ENCODE measurements at places on chromosomes 2 and 18.

DNA sequence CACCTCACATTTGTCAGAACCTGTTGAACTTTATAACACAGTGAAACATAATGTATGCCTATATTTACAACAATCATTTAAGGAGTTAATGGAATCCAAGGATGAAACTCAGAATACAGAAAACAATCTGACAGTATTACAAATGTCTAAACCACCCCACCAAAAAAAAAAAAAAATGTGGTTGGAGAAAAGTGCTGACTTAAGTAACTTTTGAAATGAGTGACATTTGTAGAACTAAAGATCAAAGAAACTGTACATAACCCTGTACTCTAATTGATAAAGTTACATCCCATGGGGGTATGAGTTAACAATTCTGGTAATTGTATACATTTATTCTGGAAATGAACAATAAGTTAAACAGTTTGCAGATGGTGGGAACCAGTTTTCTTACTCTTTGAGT is 372.1 kb upstream of the TMEFF2 start:
- DNase-seq = no peak

DNA sequence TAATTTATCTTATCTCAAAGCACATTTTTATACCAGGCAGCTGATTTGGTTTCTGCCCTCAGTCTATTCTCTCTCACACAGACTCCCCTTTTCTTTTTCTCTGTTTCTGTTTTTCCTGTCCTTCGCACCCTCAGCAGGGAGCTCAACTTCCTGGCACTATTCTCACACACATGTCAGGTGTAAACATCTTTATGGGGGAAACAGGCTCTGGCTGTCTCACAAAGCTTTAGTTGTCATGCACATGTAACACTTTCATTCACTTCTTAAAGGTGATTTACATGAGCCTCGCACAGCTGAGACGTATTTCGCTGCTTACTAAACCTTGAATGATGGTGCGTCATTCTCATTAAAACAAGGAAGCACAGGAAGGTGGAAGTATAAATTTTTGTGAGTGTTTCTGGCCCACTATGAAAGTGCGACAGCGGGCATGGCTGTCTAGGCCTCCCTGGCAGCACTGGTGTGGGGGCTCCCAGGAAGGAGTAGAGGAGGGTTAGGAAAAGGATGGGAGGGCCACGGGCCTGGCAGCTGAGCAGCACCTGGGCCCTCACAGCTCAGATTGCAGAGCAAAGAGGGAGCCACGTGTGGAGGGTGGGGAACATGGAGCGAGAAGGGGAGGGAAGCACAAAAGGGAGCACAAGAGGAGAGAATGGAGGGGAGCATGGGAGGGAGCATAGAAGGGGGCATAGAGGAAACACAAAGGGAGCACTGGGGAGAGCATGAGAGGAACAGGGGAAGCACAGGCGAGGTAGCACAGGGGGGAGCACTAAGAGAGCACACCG is 46.2 kb upstream of the SNTG2 start:
- no peak for DNase-seq

DNA sequence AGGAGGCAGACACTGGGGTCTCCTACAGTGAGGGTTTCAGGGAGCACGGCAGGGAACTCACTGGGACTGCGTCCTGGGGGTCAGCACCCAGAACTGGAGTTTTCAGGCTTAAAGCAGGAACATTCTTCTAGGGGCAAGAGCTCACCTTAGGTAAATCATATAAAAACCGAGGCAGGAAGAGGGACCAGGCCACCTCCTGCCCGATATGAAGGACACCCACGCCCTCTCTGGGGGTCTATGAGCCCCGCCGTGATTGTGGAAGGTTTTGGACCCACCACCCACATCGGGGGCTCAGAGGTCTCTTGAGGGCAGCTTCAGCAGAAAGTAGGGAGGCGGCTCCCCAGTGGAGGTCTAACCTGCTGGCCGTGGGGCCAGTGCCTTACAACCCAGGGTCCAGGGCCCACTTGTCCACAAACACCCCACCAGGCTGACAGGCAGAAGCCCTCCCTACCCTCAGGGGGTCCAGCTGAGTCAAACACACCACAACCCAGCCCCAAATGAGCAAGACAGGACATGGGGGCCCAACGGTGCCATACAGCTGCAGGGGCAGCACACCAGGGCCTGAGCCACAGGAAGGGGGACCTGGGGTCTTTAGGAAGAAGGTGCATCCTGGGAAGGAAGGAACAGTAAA is 25.3 kb downstream of the CROCC2 start:
- peak; percentile 8 for DNase-seq

DNA sequence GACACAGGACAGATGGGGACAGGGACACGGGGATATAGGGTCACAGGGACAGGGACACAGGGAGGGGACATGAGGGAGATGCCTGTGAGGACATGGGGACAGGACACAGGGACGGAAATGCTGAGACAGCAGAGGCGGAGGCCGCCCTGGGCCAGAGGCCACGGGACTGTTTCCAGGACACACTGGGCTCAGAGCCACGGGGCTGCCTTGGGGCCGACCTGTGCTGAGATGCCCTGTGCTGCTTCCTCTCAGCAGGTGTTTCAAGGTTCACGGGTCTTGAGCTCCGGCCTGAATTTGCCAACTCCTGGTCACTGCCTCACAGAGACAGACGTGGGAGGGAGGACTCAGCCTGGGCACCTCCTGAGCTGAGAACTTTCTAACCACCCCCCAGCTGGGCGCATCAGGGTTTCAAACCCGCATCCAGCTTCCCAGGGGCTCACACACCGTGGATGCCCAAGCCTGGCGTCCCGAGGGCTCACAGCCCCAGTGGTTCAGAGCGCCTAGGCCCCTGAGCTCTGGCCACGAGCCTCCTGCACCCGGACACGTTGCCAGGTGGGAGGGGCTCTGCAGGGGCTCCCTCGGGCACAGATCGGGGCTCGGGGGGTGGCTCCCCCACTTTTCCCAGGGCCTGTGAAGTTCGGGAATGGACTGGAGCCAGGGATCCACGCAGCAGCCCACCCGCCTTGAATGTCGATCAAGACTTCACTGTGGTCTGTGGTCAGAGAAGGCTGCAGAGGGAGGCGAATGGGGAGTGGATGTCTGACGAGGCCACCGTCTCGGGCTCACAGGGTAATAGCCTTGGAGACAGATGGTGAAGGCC is 64.1 kb downstream of the SLC66A2 start:
- DNase-seq = no peak

DNA sequence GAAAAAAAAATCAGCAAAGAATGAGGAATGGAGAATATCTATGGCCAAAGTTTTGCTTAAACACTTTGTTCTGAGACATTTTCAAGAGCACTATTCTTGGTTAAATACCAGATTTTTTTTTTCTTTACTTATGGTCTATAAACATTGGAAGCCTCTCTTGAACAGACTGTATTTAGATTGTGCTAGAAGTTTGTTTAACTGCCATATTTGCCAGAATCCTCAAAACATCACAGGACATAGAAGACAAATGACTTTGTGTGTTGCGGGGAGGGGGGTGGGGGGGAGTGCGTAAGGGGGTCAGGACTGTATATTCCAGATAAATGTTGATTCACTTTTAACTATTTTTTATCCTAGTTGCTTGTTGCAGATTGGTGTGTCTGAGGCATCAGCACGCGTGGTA is 262.0 kb downstream of the MEIS1 start:
- DNase-seq = no peak

- no peak for DNase-seq
These were observed 40.0 kb downstream of the SLC40A1 start for GRCh38 chr2:189540551-189540950.

GRCh38 chr2:241652722-241653121 is 15.2 kb downstream of the ATG4B start:
- DNase-seq = no peak

DNA sequence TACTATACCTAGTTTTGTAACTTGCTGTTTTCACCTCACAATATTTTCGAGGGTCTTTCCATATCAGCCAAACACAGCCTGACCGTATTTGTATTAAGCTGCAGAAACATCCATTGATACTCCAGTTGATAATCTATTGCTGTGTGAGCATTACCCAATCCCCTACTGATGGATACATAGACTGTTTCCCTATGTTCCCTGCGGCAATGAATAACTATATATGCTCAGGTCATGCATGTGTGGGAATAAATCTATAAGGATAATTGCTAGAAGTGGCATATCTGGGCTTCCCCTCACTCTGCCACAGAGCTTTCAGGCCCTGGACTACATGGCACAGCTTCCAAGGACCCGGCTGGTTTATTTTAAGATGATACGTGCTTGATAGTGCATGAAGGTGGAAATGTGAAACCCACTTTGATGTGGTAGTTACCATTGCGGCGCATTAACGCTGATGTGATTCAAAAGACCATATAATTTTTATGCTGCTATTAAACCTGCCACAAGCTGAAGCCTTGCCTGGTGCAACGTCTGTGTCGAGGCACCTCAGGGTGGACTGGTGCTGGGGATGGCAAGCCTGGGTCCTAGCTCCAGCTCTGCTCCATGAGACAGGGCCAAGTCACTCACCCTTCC is 130.8 kb upstream of the MSH6 start:
- no peak for DNase-seq

GRCh38 chr18:79790996-79791972 is 6.5 kb upstream of the KCNG2 start:
- DNase-seq = no peak

- no peak for DNase-seq
These were observed 327.4 kb upstream of the CWC22 start for GRCh38 chr2:180334514-180334913.

DNA sequence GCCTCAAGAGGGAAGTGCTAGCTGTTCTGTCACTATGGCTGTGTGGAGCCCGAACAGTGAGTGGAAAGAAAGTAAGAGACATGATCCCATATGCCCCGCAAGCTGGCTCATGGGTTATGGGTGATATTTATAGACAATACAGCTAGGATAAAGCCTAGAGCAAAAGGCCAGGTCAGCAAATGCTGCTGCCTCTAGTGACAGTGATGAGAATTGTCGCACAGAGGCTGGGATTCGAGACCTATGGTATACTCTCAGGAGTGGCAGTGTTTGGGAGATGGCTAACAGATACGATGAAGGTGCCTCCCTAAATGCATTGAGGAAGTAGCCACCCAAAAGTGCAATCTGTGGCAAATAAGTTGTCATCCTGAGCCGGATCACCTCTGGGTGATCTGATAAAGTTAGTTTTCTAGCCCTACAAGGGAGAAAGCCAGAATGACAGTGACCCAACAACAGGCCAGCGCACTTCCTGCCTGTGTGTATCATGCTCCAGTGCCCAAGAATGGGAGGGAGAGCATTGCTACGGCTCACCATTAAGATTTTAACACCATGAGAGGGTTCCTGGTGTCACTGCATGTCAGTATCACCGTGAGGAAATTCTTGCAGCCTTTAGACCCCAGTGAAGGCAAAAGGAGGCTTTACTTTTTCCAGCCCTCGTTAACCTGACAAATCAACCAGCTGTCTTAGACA is 92.2 kb upstream of the TGFA start:
- no peak for DNase-seq

DNA sequence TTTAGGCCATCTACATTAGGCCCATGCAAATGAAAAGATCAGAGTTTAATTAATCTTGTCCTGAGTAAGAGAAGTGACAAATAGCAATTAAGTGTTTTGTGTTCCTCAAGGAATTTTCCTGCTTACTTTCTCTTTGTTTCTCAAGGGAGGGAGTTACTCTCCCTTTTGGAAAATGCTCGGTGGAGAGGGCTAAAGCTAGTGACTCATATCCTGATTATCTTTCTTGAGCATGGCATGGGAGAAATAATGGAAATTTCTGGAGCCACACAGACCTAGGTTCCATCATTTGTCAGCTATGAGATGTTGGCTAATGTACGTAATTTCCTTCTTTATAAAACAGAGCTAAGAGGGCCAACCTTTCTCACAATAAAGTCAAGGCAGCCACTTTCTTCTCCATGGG is 177.1 kb downstream of the ETAA1 start:
- no peak for DNase-seq

GRCh38 chr2:25368660-25369059 is 26.9 kb upstream of the DNMT3A start:
- no peak for DNase-seq

GRCh38 chr2:190903693-190904450 is 23.3 kb downstream of the GLS start:
- no peak for DNase-seq

DNA sequence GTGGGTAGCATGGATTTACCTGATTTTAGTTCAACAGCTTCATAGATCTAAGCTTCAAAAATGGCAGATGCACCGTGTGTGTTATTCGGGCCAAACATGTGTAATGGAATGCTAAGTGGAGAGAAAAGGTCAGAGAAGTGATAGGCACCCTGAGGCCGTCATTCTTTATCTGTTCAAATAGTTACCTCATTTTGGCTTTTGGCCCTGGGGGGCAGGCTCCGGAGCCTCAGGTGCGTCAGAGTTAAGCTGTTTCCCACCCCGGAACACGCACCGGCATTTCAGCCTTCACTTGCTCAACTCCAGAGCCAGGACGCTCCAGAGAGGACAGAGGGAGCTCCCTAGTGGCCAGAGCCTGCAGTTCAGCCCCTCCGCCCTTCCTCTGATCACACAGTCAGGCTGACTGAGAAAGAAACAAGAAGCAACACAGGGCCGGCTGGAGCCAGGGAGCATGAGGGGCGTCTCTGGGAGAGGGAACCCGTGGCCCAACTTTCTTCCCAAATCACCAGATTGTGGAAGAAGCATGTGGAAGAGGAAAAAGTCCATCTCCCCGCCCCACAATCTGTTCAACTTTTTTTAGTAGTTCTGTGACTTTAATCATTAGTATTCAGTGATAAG is 135.2 kb upstream of the EPC2 start:
- DNase-seq = peak; percentile 71

- no peak for DNase-seq
These were observed 20.0 kb downstream of the MAIP1 start for GRCh38 chr2:199975273-199975895.

DNA sequence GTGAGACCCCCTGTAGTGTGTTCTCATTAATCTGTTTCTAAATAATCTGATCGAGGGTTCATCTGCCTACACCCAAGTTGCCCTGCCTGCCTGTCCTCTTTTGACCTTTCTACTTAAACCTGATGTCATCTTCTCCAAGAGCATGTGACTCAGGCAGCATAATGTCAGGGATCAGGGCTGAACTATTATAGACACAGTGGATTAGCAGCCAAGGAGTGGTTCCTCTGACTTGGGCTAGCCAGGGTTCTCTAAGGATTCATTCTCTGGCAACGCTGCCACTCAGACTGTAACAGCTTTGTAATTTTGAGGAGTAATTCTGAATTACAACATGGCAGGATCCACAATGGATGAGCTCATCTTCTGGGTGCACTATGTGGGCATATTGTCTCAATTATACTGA is 124.0 kb downstream of the MDH1 start:
- DNase-seq = no peak

GRCh38 chr2:158745866-158746382 is 49.2 kb upstream of the DAPL1 start:
- DNase-seq = no peak

GRCh38 chr2:69436938-69437750 is at the start of gene NFU1:
TSS of gene NFU1 (minus strand) at chr2:69437435. CDS start at chr2:69437422, 13 bp downstream.
- peak; percentile 90 for DNase-seq

- no peak for DNase-seq
These were observed 1223.1 kb upstream of the ZEB2 start for GRCh38 chr2:145743011-145743410.
